ENCODE measurements at places on chromosomes 5 and 9.

DNA sequence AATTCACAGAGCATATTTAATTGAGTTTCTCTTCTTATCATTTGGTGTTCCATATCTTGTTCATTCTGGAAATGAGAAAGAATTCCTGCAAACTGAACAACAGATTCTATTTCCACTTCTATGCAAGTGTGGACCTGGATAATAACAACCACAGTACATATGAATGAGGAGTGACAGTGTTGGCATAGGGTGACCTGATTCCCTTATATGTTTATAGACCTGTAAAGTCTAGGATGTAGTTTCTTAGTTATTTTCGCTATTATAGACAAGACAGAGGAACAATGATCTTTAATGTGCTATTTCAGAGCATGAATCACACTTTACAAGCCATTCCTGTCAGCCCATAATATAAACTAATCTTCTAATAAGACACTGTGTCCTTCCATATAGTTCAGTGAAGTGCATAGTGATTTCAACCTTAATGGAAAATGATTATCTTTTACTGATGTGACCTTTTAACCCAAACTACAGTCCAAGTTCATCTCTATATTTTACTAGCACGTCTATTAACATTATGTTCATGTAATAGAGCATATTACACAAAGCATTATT lies 88.2 kb upstream of the FAM174A start:
- DNase-seq, result no peak

DNA sequence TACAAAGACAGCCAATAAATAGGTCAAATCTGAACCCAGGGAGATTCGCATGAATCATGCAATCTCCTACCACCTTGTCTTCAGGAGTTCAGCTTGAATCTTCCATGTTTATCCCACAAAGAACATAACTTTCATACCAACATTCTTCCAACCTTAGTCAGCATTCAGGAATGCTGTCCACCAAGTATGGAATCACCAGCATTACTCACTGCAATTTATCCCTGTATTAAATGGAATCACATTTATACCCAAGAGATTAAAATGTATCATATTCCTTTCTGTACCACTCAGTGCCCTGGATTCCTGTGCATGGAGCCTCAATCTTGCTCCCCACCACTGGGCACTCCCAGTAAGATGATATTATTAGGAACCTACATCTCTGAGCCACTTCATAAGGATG lies 162.6 kb downstream of the GLIS3 start:
- DNase-seq, result no peak

- DNase-seq, result no peak
These were observed 29.6 kb downstream of the LHX2 start for GRCh38 chr9:124040935-124041816.

DNA sequence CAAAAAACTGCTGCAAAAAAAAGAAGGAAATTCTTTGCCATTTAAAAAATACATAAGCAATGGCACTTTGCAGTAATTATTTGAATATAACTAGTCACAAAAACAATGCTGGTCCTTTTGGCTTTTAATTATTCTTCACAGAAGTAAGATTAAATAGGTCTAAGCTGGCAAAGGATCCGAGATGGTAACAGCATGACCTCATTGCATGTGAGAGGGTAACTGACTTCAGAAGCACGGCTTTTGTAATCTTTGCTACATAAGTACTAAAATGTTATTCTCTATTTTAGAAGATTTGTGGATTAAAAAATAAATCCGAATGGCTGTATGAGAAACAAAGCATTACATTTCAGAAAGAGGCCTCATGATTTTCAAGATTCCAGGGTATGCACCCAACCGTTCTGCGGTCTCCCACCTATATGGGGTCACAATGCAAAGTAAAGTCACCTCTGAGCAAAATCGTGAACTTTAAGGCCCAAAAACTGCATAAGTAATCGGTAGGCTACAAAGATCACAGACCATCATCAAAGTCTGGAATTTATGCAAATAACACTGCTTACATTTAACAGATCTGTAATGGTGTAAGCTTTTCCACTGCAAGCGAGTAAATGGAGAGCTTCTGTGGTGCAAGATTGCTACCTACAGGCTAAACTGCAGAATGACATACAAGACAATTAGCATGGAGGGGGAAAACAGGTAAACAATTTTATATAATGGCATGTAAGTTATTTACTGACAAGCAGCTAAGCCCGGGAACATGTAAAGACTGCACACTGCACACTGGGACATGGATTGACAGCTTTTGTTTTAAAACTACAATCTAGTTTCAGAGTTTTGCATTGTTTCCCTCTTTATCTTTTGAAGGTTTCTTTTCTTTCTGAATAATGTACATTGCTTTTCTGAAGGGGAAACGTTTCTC lies 231.6 kb downstream of the SLF1 start:
- no peak for DNase-seq

- DNase-seq, result no peak
These were observed 15.9 kb downstream of the PCDHAC2 start for GRCh38 chr5:140982083-140982716.

GRCh38 chr9:34633851-34634550 lies 3.6 kb downstream of the SIGMAR1 start:
- DNase-seq, result peak; percentile 20

DNA sequence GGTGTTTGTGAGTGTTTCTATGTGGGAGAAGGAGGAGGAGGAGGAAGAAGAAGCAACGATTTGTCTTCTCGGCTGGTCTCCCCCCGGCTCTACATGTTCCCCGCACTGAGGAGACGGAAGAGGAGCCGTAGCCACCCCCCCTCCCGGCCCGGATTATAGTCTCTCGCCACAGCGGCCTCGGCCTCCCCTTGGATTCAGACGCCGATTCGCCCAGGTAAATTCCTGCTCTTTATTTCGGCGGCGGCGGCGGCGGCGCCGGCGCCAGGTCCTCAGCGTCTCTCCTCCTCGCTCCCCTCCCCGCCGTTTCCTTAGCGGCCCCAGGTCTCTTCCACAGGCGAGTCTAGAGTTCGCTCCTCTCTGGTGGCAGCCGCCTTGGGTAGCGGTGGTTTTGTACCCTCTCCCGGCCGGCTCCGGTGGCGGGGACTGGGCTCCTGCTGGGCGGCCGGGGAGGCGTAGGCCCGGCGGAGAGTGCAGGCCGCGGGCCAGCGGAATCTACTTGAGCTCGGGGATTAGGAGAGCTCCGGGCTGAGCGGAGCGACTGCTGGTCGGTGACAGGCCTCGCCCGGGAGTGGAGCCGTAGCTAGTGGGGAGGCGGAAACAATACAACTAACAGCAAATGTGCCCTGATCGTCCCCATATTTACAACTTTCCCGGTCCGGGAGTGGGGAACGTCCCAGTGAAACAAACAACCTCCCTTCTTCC lies 547 bp downstream of the NIPBL start:
- peak; percentile 59 for DNase-seq

DNA sequence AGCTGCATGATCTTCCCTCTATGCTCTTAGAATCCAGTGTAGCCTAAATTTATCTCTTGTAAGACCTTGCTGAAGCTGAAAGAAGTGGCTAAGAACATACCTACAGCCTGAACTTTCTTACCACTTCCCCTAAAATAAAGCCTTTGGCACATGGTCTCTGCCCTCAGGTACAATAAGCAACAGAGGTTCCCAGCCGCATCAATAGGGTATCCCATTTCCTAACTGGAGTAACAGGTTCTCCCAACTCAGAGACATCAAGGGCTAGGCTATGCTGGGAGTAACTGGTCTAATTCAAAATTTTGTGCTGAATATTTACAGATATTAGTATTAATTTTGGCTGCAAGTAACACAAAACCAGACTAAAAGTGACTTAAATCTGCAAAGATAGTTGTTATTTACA lies 335.8 kb upstream of the TRPC7 start:
- no peak for DNase-seq

DNA sequence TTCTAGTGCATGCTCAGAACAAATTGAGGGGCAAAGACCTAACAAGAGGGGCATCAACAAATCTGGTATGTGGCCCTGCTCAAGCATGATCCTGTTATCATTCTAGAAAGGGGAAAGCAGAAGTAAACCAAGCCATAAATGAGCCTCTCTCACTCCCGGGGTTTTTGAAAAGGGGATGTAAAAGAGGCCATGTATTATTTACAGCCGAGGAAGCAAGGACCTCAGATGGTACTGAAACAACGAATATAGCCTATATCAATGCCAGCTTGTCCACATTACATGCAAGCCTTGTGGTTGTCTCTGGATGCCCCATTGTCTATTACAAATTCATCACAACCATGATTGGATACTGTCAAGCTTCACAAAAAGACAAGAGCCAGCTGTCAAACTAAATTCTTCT lies 211.3 kb downstream of the DCP2 start:
- DNase-seq, result no peak

DNA sequence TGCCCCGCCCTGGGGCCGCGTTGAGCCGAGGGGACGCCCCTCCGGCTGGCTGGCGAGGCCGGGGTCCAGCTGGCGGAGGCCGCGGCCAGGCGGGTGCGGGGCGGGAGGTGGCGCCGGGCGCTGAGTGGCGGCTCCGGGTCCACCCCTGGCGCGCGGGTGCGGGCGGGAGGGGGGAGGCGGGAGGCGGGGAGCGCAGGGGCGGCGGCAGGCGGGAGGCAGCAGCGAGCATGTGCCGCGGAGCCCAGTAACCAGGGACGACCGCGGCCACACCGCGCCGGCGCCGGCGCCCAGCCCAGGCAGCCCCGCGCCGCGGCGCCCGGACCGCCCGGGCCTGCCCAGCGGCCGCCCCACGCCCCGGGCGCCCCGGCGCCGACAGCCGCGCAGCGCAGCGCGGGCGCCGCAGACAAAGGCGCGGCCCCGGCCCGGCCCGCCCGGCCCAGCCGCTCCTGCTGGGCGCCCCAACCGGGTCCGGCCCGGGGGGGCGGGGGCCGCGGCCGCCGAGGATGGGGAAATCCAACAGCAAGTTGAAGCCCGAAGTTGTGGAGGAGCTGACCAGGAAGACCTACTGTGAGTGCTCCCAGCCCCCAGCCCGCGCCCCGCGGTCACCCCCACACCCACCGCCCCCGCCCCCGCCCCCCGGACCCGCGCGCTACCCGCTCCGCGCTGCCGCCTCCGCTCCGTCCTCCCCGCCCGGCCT lies at the start of gene NCS1:
NCS1 (plus strand) TSS at position 244 of the 697 bp plus-strand sequence; CDS start at position 504, 260 bp downstream.
- DNase-seq, result no peak

DNA sequence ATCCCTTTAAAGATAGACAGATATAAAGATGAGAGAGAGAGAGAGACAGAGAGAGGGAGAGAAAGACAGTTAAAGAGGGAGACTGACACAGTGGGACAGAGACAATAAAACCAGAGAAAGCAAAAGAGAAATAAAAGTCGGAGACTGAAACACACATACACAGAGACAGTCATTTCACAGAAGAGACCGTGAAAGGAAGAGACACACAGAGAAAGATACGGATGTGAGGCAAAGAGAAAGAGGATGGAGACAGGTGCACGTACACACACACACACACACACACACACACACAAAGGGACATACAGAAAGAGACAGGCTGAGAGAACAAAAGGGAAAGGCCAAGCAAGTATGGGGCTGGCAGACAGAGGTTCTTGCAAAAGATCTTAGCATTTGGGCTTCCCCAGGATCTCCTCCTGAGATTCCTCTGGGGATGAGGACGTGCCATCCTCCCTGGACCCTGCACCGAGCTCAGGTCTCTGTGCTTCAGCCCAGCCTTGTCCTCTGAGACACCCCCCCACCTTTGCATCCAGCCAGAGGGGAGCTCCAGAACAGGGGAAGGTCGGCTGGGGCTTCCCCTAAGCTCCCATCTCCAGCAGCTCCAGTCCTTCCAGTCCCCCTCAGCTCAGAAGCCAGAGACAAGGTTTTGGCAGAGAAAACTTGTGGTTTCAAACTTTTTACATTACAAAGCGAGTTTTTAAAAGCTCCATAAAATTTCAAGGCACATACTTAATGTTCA lies 318.4 kb upstream of the PANK3 start:
- DNase-seq, result no peak

GRCh38 chr9:71587576-71588362 lies 180.5 kb downstream of the CEMIP2 start:
- no peak for DNase-seq

- DNase-seq, result no peak
These were observed 1.0 kb downstream of the STARD4 start for GRCh38 chr5:111511174-111511830.

- peak; percentile 22 for DNase-seq
These were observed at the start of gene KIF27 for GRCh38 chr9:83920927-83921707. Gene KIF27 (minus strand): TSS chr9:83921432. CDS start chr9:83915591, 5,841 bp downstream.

- DNase-seq, result no peak
These were observed 333.3 kb downstream of the SEMA5A start for GRCh38 chr5:9212605-9213004.

DNA sequence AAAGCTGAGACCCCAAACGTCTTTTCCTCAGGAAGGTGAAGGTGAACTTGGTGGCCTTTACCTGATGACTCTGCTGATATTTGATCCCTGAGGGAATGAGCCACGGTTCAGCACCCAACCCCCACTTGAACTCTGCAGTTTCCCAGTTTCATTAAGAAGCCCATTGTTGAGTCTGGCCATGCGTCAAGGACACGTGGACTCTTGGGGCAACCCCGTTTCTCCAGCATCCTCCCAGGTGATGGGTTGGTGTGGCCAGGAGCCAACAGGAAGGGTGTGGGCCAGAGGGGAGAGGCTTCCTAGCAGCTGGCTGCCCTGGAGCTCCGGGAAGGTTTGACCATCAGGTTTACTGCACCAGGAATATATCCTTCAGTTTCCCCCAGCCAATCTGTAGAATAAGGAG lies 59.5 kb upstream of the GNE start:
- no peak for DNase-seq

DNA sequence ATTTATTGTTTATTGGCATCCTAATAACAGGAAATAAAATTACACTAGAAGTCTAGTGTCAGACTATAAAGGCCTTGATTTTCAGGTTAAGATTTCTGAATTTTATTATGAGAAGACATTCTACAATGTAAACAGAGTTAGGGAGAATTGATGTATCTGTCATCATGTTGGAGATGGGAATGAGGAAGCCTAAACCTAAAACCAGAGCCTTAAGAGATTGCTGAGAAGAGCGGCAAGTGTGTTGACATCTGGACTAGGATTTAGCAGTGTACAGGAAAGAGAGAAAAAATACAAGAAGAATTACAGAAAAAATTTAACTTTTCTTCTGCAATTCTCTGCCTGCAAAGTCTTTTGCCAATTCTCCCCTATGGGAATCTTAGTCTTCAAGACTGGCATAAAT lies 525.5 kb downstream of the NR2F1-AS1 start:
- no peak for DNase-seq

DNA sequence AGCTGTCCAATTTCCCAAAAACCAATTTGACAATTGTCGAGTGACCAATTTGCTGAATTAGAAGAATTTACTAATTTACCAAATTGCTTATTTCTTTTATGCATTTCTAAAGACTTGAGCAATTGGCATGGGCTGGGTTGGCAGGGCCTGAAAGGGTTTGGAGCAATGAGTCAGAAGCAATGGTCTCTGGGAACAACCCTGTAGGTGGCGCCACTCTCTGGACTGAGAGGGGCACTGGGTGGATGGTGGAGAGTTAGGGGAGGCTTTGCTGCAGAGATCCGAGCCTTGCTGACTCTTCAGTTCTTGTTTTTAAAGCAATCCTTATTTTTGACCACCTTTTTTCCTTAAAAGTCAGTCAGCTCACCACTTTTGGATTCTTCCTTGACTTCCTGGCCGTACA lies 71.5 kb upstream of the RPS23 start:
- DNase-seq, result no peak

GRCh38 chr9:91119679-91120078 lies 242.0 kb downstream of the AUH start:
- DNase-seq, result no peak

Measured in NCI-H524 treated with DMSO at 0.1 percent for 48 hours (cell line).